ELR (cell line): ENCODE measurements at places on chromosomes 12 and 14.

DNA sequence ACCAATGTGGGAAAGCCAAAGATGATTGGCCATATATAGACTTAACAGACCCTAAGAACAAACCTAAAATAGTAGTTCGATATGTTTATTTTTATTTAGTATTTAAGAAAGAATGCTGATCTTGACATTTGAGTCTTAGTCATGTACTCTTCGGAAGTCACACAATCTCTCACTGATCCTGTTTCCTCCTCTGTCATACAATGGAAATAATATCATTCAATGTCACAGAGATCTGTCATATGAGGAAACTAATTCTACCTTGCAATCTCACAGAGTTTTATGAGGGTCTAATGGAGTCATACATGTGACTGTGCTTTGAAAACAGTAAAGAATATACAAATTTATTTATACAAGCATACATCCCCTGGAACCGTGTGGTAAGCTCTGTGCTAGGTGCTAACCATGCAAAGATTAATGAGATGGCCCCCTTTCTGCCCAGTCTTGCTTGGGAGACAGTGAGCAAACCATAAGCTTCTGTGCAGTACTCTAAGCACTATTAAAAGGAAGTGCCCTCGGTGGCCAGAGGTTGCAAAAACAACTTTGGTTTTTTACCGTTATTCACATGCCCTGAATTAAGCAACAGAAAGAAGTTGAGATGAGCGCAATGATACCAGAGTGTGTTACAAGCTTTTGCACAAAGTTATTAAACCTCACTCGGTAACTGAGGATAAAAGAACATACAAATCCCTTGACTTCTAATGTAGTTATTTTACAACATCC, 1.7 kb upstream of the LIN7A start:
- no peak for DNase-seq

DNA sequence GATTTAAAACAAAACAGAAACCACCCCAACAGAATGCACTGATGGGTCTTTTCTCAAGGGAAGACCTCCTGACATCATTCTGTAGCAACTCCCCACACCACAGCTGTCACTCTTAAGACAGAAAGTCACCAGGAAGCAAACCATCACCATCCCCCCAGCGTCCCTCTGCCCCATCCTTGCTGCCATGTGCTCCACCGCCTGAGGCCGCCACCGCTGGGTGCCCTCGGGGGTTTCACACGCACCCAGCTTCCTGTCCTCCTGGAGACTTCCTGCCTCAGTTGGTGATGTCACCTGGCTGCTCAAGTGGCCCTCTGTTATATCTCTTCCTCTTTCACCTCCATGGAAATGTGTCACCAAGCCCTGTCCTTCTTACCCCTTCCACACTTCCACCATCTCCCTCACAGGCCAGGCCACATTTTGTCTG, 71.4 kb upstream of the GPR68 start:
- peak; percentile 13 for DNase-seq

- peak; percentile 24 for DNase-seq
Observed at GRCh38 chr12:98572010-98572409, 21.5 kb upstream of the SLC25A3 start.

DNA sequence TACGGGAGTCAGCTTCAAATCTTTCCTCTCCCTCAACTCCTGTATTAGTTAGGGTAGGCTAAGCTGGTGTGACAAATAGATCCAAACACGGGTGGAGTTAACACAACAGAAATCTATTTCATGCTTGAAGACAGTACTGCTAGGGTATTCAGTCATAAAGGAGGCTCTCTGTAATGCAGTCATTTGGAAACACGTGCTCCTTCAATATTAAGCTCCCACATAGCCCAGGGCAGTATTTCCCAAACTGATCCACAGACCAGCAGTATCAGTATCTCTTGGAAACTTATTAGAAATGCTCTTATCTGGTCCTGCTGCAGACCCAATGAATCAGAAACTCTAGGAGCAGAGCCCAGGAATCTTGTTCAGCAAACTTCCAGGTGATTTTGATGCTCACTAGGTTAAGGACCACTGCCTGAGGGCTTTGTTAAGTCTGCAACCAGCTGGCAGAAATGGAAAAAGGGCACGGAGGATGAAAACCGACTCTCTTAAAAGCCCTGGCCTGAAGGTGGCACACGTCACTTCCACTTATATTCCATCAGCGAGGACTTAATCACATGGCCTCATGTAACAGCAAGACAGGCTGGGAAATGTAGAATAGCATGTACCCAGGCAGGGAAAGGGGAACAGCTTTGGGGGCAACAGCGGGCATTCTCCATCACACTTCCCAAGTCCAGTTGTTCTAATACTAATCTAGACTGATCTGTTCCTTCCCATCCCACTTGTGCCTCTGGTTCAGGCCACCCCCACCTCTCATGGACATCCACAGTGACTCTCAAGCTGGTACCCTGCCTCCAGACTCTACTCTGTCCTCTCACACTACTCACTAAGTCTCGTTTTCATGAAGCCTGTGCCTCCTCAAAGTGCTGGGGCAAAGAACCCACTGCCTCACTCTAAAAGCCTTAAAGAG, 38.2 kb upstream of the RIC8B start:
- no peak for DNase-seq

DNA sequence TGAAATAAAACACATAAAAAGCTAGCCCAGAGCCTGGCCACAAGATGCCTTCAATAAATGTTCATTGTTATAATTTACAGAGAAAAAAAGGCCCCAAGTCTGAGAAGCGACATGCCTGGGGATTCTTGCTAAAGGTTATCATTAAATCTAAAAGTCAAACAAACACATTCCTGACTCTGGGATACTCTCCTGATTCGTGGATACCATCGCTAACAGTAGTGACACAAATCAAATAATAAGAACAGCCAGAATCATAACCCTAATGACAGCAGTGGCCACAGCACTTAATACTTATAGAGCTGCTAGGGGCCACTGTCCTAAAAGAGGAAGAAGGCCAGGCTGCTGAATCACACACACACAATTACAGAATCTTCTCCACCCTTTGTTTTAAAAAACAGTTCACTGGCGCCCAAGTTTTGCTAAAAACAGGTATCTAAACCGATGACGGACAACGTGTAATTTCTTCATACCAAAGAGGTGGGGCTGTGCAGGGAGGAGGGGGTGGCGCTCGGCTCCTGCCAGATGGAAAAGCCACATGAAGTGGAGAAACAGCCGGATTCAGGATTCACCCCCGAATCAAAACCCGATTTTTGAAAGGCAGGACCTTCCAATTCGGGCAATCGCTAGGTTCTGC, 1.2 kb downstream of the CLIP1 start:
- peak; percentile 65 for DNase-seq

DNA sequence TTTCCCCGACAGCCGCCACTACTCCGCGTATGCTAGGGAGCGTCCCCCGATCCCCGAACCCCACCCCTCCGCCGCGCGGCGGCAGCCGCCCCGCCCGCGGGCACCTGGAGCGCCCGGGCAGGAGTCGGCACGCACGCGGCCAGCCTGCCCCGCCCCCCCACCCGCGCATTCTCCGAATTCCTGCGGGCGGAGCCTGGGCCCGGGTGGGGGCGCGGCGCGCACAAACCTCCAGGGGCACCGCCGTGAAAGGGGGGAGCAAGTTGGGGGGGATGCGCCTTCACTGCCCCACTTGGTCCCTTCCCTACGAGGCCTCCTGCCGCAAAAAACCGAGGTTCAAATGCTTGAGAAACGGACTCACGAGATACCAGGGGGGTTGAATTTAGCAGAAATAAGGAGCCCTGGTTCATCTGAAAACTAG, 1.7 kb downstream of the AJUBA start:
- DNase-seq: peak; percentile 77

DNA sequence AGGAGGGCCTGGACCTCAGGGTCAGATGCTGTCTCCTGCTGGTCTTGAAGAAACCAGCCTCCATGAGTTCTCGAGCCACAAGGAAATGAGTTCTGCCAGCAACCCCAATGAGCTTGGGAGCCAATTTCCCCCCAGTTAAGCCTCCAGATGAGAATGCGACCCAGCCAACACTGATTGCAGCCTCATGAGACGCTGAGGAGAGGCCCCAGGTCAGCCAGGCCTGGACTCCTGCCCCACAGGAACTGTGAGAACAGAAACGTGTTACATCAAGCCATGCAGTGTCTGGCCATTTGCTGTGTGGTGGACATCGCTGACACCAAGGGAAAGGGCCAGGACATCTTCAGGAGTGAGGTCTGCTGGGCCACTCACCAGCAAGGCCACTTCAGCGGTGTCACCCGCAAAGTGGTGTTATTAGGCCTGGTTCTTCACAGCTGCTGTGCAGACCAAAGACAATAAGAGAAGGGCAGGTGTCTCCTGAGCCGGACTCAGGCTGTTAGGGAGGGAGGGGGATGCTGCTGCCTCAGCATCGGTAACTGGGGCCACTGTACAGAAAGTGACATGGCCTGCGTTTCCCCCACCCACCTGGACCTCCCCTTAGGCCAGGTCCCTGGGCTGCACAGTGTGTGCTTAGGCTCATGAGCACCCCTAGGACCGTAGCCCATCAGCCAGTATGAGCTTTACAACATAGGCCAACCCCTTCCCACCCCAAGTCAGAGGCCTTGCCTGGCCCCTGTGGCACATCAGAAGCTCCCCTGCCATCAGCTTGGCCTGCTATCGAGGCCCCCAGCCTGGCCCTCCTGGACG, 272.4 kb upstream of the RTL1 start:
- DNase-seq: no peak

DNA sequence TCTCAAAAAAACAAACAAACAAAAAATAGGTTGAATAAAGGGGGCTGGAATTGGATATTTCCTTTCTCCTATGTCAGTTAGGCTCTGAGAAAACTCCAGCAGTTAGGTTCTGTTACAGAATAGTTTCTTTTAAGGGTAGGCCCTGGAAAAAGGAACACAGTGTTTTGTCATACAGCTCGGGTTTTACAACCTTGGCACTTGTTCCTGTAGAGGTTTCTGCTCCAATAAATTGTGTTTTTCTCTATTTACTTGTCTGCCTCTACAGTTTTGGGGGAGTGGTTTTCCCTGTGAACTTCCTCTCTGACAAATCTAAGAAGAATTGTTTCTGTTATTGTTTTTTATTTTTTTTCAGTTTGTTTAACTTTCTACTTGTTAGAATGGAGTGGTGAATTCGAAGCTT, 167.6 kb downstream of the ACSS3 start:
- DNase-seq: no peak

DNA sequence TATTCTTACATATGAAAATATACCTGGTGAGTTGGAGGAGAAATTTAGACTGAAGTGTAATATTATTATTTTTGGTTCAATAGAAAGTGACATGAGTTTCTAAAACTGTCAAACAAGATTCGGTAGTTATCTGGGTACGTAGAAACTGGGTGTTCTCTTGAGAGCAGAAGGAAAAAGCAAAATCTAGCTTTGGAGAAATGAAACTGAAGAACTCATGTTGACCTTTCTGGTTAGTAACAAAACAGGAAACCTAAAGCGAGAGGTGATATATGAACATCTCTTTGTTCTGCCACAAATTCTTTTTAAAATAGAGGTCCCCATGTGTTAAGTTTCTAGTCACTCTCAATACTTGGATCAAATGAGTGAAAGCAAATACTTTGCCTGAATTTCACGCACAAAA, 401.7 kb downstream of the TRHDE start:
- DNase-seq: no peak

DNA sequence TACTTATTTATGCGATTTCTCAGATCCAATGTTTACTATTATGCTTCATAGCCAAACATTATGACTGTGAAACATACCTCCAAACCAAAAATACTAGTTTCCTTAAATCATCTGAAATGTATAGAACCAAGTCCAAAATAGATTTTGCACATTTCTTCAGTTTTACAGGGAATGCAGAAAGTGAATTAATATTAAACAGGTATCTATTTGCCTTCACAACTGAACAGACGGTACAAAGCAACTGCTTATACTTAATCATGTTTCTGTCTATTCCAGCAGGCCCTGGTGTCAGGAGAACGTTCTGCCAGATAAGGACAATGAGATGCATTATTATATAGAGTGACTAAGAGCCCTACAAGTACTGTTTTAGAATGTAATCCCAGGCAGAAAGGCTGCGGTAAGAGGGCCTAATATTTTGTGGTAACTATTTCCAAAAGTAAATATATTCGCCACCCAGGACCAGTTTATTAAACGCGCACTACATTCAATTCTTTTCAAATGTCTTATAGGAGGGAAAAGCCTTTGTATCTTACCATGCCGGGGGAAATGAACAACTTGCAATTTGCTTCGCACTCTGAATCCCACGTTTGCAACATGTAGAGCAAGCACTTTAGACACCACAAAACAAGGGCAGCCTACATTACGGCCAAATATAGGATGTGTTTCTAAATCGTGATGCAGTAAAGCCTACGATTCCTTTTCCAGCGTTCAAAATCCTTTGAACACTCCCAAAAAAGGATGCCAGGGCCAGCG, 1.5 kb downstream of the CORO1C start:
- peak; percentile 76 for DNase-seq

DNA sequence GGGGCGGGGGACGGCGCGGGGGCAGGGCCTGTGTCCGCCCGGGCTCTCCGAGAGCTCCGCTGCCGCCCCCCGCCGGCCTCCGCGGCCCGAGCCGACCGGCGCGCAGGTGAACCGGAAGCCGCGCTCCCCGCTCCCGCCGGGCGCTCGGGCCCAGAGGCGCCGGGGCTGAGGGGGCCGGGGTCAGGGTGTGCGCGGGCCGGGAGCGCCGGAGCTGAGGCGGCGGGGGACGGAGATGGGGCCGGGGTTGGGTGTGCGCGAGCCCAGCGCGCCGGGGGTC, 431 bp downstream of the HIP1R start:
- peak; percentile 25 for DNase-seq
